ENCODE measurements at places on chromosomes 12 and 14. TPM values are rescaled to one million over a fixed set of nuclear protein-coding genes. Genes with fewer than 3 reads are reported as not detected.

OAS2 gene
- 80.4 TPM for total RNA-seq

KRT1 gene
- not detected for total RNA-seq

SALL2 gene
- total RNA-seq: 2.9 TPM

KLRC2 gene
- total RNA-seq: not detected

NTS gene
- total RNA-seq: not detected

ACVRL1 gene
- 933 TPM for total RNA-seq

IFNG gene
- not detected for total RNA-seq

GPRC5D gene
- not detected for total RNA-seq

PLA2G1B gene
- not detected for total RNA-seq

SPIC gene
- total RNA-seq: not detected

A2M gene
- total RNA-seq: 74.4 TPM

BDKRB2 gene
- 4.1 TPM for total RNA-seq

POLR3B gene
- total RNA-seq: 9.3 TPM

DEPDC4 gene
- 0.41 TPM for total RNA-seq

CFAP73 gene
- total RNA-seq: not detected

DEGS2 gene
- not detected for total RNA-seq

USP44 gene
- 0.41 TPM for total RNA-seq

WNT1 gene
- total RNA-seq: not detected

CFAP251 gene
- total RNA-seq: 13.5 TPM

IGFBP6 gene
- total RNA-seq: 55.3 TPM

OAS1 gene
- 43.6 TPM for total RNA-seq

SLC2A3 gene
- 25.8 TPM for total RNA-seq

TDRD9 gene
- 0.10 TPM for total RNA-seq
